ENCODE measurements at places on chromosomes 13 and 19.

GRCh38 chr19:17601683-17602082, 46.2 kb downstream of the COLGALT1 start:
- no peak for DNase-seq

DNA sequence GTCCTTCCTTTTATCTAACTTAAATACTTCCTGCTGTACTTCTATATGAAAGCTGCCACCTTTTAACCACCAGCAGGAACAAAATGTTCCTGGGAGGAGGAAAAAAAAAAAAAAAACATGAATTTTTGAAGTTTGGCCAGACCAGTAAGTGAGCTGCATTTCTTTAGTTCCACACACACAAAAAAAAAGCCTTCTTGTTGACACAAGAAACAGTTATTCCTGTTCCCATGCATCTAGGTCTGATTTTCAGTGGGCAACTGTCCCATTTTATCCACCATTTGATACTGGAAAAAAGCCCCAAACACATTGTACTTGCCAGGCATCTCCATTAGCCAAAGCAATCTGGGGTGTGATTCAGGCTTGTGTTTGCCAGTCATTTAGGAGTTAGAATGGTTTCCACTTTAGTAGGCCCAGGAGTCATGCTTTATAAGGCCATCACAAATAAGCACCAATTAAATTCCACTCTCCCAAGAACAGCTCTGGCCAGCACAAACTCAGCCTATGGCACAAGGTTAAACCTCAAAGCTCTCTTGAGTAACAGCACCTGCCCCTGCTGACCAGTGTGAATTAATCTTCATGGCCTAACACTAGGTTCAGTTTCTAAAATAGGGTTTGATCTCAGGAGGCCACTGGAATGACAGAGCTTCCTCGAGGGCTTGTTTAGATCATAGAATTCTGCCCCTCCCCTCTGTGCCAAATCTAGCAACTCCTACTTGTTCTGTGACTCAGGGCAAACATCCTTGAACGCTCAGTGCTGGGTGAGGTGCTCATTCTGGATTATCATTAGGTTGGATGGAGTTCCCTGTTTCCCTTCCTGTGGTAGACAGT, 67.1 kb downstream of the NUFIP1 start:
- DNase-seq = peak; percentile 99

DNA sequence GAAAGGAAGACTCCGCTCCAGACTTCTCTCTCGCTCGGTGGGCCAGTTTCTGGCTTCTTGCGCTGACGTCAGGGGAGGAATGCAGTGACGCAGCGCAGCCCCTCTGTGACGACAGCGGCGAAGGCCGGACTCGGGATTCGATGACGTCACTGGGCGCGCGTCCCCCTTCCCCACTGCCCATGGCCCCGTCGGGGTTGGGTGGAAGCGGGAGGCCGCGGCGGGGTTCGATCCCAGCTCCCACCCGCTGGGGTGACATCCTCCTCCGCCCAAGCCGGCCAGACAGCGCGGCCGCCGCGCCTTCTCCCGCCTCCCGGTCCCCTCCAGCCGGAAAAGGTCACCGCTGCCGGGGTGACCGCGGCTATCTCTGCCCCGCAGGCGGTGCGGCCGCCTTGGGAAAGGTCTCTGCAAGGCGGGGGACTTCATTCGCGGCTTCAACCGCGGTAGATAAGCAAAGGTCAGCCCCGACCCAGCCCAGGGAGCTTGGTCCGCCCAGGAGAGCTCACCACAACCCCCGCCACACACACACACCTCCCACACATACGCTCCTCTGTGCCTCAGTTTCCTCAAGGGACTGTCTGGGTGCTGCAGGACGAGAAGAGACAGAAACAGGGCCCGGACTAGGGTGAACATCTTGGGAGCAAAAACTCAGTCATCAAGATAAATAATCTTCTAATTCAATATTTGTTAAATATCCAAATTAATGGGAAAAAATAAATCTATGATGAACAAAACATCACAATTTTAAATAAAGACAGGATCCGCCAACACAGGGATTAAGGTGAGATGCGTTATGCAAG, 844 bp upstream of the RFX1 start:
- DNase-seq = no peak

GRCh38 chr13:99796175-99796819, 175.3 kb downstream of the ZIC5 start:
- DNase-seq = peak; percentile 52

DNA sequence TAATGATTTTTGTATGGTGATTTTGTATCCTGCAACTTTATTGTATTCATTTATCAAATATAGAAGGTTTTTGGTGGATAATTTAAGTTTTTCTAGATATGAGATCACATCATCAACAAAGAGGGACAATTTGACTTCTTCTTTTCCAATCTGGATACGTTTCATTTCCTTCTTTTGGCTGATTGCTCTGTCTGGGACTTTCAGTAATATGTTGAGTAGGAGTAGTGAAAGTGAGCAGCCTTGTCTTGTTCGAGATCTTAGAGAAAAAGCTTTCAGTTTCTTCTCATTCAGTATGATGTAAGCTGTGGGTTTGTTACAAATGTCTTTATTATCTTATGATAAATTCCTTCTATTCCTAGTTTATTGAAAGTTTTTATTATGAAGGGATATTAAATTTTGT, 352.0 kb upstream of the DACH1 start:
- DNase-seq = no peak

DNA sequence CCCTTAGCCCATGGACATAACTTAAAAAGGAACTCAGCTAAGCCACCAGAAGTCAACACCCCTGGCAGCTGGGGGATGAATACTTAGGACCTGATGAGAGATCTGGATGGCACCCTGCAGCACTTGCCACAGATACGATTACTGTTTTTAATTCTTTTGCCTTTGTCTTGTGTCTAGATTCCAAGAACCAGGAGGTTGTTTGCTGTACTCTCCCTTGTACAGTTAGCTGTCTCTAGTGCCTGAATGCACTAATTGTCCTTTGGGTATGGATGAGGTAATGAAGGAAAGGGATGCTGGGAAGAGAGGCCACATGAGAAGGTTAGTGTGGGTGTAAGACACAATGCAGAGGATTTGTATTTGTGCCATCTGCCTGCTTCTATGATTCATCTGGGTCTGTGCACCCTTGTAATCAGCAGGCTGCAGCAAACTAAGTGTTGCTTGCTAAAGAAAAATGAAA, 385.8 kb downstream of the KCNRG start:
- DNase-seq = peak; percentile 83

All from astrocyte of the spinal cord (primary cell).